Activated naive CD4-positive, alpha-beta T cell treated with anti-CD3 and anti-CD28 coated beads, Interleukin-2, amount 10 ng/mL, durations not matched to agents 7 days and 5 days (primary cell): ENCODE measurements at places on chromosomes 6 and 20.

- DNase-seq: no peak
Observed at GRCh38 chr6:31740397-31741223, 805 bp downstream of the MSH5 start.

- no peak for DNase-seq
Observed at GRCh38 chr6:153162646-153163045, 31.6 kb upstream of the RGS17 start.

DNA sequence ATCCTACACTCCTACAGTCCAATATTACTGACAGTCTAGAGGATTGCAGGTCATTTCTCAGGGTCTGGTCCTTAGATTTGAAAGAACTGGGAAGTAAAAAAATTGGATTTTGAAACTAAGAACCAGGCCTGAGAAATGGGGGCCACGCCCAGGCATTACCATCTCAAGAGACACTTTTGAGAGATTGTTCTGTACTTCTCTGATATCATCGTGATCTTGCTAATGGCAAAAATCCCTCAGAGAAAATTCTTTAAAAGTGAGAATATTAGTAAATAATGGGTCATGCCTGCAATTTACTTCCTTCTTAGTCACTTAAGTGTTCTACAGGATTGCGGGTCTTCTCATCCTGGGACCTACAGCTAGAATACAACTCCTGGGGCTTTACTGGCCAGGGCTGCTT lies 42.0 kb upstream of the HIVEP1 start:
- DNase-seq: no peak

- no peak for DNase-seq
Observed at GRCh38 chr6:107794771-107795170, 29.3 kb downstream of the SCML4 start.

- peak; percentile 40 for DNase-seq
Observed at GRCh38 chr20:36644706-36645095, 1.3 kb downstream of the SLA2 start.

- no peak for DNase-seq
Observed at GRCh38 chr6:112488238-112488637, 141.1 kb downstream of the RFPL4B start.

- DNase-seq: no peak
Observed at GRCh38 chr6:109349419-109349987, 32.8 kb downstream of the CD164 start.
